Skin of body (tissue), 3 donors: ENCODE measurements at places on chromosomes 16 and 17. TPM values are rescaled to one million over a fixed set of nuclear protein-coding genes. Genes with fewer than 3 reads are reported as not detected.

- DNase-seq, result no peak
These were observed 668 bp downstream of the JUP start for GRCh38 chr17:41785859-41786226.

GRCh38 chr17:67364847-67365737 is 1.3 kb downstream of the PSMD12 start:
- no peak for DNase-seq

GRCh38 chr17:62075308-62075815 is 10.3 kb upstream of the MED13 start:
- no peak for DNase-seq

DNA sequence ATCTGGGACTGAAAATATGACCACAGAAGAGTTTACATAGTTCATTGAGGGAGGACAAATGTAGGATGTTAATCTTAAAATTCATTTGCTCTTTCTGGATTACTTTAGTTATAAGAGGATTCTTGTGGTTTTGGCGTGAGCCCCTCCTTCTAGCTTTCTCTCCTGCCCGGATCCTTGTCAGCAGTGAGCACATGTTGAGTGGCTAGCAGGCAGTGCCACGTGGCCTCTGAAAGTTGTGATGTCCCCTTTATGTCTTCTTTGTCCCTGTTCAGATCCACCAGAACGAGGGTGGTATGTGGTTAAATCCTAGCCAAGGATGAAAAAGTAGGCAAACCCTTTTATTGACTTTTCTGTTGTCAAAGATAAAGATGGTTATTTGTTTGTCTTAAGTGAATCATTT is 83.8 kb downstream of the GNAO1 start:
- no peak for DNase-seq

GRCh38 chr17:61397086-61397842 is 2.4 kb upstream of the TBX2 start:
- no peak for DNase-seq

GRCh38 chr16:70713824-70714223 is 28.0 kb upstream of the MTSS2 start:
- DNase-seq, result no peak

DNA sequence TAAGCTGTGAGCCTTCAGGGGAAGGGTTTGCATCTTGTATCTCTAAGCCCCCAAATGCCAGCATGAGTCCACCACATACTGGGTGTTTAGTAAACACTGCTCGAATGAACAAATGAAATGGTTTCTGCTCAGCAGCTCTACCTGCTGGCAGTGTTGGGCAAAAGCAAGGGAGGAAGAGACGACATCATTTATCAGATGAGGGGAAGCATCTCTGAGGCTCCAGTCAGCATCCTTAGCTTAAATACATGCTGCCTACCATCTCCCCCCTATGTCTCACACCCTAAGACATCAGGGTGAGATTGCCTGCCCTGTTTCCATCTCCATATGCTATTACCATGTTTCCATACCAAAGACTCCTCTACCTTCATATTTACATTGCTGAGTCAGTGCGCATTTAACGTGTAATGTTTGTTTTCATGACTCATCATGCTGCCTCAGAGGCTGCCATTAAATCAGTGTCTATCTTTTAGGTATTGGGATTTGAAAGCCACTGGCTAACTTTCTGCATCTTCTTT is 379.8 kb downstream of the UTP18 start:
- DNase-seq, result no peak

DNA sequence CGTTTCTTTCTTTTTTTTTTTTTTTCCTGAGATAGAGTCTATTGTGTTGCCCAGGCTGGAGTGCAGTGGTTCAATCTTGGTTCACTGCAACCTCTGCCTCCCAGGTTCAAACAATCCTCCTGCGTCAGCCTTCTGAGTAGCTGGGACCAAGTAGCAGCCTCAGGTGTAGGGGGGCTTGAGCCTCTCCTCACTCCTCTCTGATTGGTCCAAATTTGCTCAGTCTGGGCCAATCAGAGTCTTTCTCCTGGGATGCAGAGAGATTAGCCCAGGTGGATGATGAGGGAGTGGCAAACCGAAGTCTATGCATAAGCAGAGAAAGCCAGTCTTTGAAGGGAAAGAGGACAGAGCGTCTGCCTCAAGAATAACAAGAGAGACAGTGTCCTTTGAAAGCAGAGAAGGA is 99.0 kb downstream of the BMERB1 start:
- no peak for DNase-seq

DNA sequence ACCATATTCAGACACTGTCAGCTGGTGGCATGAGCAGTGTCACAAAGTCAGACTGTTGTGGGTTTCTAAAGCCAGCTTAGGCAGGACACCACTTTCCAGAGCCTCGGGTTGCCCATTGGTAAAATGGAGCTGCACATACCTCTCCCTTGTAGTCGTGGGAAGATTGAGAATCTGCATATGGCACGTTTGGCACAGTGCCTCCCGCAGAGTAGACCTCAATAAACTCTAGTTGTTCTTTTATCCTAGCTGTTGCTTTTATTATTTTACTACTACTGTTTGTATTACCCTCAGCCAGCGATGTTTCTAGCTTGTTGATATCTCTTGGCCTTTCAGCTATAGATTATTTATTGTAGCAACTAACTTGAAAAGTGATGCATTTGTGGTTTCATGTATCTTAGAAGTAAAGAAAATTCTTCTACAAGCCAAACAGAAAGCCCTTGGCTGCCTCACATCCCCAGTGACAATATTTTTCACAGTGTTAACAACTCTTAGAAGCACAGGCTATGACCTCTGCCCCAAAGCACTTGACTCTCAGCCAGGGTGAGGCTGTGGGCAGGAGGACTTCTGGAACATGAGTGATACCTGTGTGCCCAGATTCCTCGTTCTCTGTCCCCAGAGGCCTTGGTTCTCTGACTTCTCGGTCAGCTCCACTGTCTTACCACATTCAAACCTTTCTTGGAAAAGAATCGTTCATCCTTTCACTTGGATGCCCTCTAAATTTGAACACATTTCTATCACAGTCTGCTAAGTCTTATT is 351.6 kb downstream of the SNX29 start:
- DNase-seq, result no peak

- DNase-seq, result no peak
These were observed 59.4 kb downstream of the NUP93 start for GRCh38 chr16:56789360-56789759.

GRCh38 chr17:50114849-50115357 is 15.1 kb downstream of the SAMD14 start:
- no peak for DNase-seq

- no peak for DNase-seq
These were observed 31.0 kb downstream of the MBTPS1 start for GRCh38 chr16:84085773-84086172.

DNA sequence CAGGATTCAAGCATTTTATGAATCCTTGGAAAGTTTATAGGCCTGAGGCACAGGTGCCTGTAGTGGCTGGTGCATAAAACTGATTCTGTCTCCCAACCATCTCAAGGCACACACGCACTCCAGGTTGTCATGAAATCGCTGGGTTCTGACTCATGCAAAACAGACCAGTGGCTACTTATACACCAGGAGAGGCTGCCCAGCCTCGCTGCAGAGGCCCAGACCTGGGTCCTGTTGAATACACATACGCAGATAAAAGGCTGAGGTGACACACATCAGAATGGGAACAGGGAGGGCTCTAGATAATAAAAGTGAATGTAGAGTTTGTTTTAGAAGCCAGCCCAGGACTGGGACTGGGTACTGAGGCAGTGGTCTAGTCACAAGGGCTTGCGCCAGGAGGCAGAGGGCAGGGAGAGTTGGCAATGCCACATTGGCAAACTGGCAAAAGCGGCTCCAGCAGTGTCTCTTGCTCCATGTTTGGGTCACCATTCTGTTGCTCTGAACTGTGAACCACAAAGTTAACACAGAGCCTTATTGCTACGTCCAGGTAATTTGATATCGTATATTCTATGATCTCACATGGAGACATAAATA is 13.6 kb downstream of the OR1D5 start:
- DNase-seq, result no peak

HS3ST6 gene
- 4.3 TPM for total RNA-seq

MMP15 gene
- 6.6 TPM for total RNA-seq

KCNG4 gene
- total RNA-seq, result not detected

FSCN2 gene
- 0.99 TPM for total RNA-seq

CACNG5 gene
- total RNA-seq, result not detected

SLC6A2 gene
- 4.1 TPM for total RNA-seq

HLF gene
- total RNA-seq, result 10.3 TPM
